ENCODE measurements at places on chromosomes 12 and 14.

DNA sequence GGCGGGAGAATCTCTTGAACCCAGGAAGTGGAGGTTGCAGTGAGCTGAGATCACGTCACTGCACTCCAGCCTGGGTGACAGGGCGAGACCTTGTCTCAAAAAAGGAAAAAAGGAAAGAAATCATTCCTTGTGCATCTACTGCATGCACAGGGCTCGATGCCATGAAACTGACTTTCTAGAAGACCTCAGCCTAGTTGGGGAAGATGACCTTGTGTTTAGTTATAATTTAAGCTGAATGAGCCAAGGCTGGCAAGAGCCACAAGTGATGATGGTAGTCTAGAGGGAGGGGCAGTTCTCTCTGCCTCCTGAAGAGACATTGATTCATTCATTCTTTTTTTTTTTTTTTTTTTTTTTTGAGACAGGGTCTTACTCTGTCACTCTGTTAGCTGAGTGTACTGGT is 24.2 kb downstream of the ACACB start:
- no peak for DNase-seq

DNA sequence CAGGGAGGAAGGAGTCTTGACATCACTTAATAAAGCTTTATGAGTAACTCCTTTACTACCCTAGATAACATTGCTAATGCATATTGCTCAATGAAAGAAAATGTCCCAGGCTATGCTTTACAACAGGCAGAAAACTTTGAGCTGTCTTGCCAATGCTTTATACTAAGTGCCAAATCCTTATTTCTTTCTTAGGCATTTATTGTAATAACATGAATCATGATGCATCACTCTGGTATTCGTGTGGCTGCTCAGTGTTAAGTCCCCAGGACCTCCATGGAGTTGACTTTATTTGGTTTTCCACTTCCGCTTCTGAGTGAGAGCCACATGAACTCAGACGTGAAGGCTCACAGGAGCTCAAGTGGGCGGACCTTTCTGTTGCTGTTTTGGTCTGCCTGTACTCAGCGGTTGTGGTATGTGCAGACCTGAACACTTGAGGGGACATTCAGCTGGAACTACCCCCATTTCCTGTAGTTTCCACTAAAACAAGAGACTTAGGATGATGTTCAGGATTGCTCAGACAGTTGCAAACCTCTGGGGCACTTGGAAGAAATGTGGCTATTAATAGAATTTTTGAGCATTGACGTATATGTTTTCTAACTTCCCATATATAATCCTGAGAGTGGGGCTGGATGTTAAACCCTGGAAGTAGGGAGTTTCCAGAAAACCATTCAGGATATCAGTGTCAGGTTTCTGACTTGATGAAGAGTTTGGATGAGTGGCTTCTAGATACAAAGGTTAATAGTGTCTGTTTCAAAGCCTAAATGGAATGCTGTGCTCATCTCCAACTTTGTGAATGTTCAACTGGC is 258.6 kb downstream of the MSRB3 start:
- DNase-seq, result no peak

DNA sequence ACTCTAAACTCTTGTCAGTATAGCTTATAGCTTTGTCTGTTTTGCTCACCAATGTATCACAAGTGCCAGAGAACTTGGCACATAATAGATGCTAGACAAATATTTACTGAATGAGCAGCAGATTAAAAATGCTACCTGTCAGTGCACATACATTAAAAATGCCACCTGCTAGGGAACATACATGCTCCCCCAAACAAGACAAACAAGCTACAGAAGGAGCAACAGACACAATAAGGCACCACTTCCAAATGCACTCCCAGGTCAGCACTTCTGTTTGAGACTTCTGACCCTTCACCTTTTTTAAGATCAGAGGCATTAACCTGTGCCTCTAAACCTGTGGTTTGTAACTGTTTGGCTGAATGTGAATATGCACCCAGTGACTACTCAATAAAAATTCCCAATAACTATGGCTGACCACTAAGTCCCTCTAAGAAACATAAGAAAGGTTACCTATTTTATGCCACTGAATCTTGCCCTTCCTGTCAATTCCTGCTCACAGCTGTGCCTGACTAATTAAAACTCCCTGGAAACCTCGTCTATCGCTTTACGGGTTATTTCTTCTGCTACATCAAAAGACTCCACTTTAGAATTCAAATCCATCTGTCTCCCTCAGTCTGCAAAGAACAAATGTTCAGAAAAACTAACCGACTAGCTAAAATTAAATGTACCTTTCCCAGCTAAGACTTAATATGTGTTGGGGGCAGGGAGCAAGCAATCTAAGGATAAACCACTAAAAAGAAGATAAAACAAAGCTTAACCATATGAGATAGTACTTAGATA is 41.0 kb downstream of the HECTD4 start:
- no peak for DNase-seq

- no peak for DNase-seq
These were observed 214.9 kb downstream of the ZFP36L1 start for GRCh38 chr14:68577802-68578541.

DNA sequence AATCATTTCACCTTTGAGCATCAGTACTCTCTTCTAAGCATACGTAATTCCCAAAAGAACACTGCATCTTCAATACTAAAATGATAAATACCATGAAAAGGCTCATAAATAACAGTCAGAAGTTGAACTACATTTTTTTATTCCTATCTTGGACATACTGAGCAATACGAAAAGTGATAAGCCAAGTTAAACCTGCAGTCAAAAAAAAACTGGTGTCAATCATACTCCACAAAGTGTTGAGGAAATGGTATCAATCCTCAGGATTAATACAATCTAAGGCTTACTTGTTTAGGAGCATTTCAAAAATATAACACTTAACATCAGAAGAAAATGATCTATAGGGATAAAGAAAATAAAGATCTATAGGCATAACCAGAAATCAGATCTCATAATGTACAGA is 5.5 kb downstream of the BTG1 start:
- no peak for DNase-seq

DNA sequence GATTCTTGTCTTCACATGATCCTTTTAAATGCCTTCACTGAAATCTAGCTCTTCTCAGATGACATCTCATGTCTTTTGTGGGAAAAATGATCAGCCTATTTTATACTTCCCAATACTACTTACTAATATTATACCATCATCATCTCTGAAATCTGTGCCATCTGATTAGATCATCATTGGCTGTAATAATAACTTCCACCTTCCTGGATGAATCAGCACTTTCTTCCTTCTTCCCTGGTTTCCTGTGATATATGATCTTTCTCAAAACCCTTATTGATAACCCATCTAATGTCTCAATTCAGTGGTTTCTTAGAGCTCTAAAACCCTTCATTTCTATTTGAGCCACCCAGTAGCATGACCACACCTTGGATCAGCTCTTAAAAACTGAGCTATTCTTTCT is 30.9 kb downstream of the GPR137C start:
- no peak for DNase-seq

- no peak for DNase-seq
These were observed 183.9 kb downstream of the ETV6 start for GRCh38 chr12:11833174-11833895.

DNA sequence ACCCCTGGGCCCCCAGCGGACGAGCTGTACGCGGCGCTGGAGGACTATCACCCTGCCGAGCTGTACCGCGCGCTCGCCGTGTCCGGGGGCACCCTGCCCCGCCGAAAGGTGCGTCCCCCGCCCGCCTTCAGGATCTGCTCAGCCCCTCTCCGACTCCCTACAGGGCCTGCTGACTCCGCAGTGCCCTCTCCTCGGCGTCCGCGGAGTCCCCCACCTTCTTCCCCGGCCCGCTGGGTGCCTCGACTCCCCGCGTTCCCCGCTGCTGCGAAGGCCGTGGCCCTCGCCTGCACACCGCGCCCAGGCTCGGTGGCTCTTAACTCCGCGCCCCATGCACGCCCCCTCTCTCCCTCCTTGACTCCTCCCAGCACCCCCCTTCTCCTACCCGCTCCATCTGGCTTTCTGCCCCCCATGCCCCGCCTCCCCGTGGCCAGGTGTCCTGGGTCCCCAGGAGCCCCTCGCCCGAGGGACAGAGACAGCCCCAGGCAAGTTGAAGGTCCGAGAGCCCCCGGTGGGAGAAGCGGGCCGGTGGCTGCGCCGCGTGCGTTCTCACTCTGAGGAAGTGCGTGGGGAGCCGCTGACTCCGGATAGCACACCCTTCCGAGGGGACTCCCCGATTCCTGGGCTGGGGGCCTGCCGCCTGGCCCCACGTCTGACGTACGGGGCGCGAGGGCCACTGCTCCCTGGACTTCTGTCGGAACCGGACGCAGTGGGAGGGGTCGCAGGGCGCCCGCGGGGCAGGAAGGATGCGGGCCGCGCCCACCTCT is 594 bp downstream of the TAMALIN start:
- DNase-seq, result no peak

DNA sequence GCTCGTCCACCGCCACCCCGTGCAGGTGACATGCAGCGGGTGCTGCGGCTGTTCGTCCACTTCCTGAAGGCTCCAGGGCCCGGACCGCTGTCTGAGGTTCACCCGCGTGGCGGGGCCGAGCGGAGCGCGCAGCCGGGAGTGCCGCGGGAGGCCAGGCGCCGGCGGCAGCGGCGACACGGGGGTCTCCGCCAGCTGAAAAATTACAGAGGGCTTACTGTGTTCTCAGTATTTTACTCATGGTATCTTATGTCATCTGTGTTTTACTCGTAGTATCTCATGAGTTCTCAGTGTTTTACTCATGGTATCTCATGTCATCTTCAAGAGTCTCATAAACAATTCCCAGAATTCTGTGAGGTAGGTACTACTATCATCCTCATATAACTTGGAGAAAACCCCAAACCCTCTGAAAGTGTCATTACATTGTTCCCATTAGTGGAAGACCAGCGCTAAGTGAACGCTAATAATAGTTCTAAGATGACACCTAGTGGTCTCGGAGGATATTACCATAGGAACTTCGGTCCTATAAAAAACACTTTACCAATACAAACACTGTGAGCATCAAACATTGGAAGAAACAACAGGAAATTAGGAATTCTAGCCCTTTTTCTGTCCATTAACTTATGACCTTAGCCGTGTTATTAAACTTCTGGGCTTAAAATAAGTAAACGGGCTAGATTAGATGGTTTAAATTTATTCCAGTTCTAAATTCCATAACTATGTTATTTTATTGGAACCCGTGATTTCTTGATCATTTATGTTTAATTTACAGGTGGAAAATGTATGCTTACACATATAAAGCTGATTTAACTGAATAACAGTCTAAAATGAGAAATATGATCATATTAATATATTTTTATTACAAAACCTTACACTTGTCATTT is 32.4 kb downstream of the AK7 start:
- DNase-seq, result no peak

- no peak for DNase-seq
These were observed 11.8 kb upstream of the CCDC88C start for GRCh38 chr14:91429385-91429784.

DNA sequence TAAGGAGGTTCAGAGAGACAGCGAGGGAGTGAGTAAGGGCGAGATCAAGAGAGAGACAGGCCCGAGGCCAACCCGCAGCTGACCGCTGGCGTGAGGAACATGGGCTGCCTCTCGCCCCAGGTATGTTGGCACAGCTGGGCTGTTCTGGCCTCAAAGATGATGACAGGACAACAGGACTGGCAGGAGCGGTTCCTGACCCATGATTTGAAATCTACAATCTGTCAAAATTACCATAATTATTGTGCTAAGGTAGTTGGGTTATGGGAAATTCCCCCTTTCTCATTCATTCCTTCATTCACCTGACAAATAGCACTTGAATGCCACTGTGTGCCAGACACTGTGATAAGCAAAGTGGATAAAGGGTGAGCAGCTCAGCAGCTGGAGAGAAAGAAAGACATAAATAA is 5.1 kb upstream of the ENDOU start:
- DNase-seq, result no peak

DNA sequence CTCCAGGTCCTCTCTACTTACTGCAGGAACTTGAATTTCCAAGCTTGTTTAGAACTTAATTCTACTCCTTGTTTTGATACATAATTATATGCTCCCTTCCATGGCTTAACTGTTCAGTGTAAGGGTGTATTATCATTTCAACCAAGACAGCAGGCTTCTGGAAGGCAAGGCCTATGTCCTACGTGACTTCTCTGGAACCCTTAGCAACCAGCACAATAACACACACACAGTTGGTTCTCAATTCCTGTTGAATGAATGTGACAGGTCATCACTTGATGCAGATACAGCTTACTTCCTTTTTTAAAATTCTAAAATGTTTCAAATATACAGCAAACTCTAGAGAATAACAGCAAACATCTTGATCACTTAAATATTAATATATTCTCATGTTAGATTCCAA is 77.7 kb upstream of the COCH start:
- no peak for DNase-seq

- no peak for DNase-seq
These were observed 73.4 kb upstream of the EIF5 start for GRCh38 chr14:103260629-103261124.

GRCh38 chr12:13843841-13844240 is 137.6 kb downstream of the GRIN2B start:
- DNase-seq, result no peak

- DNase-seq, result no peak
These were observed 37.5 kb downstream of the P2RX7 start for GRCh38 chr12:121170151-121170550.

- no peak for DNase-seq
These were observed 6.8 kb upstream of the CHD4 start for GRCh38 chr12:6613776-6614512.

DNA sequence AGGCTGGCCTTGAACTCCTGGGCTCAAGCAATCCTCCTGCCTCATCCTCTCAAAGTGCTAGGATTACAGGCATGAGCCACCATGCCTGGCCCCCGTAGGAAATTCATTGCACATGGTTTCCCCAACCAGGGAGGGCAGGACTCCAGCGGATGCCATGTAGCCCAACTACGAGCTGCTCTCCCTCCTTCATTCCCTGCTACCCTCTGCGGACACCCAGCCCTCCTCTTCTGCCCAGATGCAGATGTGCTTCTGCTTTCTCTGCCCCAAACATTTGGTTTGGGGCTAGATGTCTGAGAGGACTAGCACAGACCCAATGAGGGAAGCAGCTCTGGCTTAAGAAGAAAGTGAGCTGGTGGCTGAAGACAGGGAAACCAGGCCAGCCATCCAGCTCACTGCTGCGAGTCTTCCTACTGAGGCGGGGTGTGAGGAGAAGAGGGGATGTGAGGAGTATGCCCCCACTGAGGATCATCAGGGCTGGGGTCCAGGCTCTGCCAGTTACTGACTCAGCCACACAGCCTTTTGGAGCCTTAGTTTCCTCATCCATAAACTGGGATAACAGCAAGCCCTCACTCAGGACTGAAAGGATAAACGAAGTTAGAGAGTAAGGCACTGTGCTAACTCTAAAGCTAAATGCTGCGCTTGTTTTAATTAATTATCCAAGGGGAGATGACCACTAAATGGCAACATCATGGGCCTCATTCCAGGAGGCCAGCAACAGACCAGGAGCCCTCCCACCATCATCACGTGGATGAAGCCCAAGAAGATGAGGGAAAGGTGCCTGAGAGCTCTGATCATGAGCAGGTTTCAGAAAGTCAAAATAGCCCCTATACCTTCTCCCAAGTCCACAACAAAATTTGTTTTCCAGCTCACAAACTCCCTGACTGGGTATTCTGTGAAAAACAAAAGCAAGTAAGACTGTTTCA is 10.9 kb downstream of the CTDSP2 start:
- no peak for DNase-seq

- DNase-seq, result no peak
These were observed 18.8 kb downstream of the ASPG start for GRCh38 chr14:104104076-104104901.

Measured in activated naive CD4-positive, alpha-beta T cell (primary cell).